ENCODE measurements at places on chromosomes 5 and 9.

GRCh38 chr5:54523534-54523933 is 6.0 kb downstream of the SNX18 start:
- no peak for DNase-seq

DNA sequence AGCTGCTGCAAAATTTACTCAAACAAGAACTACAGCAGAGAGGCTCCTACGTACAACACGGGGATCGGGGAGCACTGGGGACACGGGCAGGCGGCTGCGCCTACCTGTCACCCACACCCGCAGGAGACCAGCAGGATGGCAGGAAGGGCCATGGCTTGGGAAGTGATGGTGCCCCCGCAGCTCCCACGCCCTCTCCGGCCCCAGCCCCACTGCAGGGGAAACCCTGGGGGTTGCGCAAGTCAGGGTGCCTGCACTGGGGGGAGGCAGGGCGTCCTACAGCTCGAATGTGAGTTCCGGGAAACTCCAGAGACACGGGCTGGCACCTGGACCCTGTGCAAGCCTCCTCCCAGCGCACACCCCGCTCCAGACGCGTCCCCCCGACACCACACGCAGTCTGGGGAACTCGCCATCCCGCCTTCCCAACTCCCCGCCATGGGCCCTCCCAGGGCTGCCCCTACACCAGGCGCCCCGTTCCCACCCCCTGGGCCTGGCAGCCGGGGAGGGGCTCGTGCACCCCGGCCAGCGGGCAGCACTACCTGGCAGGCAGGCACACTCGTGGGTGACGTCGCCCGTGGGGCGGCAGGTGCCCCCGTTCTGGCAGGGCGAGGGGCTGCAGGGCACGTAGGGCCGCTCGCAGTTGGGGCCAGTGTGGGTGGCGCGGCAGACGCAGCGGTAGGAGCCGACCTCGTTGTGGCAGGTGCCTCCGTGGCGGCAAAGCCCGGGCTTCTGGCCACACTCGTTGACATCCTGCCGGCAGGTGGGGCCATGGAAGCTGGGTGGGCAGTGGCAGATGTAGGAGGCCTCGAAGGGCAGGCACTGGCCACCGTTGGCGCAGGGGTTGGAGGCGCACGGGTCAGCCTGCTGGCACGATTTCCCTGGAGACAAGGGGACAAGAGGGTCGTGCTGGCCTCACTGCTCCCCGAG is 23.3 kb downstream of the NOTCH1 start:
- DNase-seq: no peak

DNA sequence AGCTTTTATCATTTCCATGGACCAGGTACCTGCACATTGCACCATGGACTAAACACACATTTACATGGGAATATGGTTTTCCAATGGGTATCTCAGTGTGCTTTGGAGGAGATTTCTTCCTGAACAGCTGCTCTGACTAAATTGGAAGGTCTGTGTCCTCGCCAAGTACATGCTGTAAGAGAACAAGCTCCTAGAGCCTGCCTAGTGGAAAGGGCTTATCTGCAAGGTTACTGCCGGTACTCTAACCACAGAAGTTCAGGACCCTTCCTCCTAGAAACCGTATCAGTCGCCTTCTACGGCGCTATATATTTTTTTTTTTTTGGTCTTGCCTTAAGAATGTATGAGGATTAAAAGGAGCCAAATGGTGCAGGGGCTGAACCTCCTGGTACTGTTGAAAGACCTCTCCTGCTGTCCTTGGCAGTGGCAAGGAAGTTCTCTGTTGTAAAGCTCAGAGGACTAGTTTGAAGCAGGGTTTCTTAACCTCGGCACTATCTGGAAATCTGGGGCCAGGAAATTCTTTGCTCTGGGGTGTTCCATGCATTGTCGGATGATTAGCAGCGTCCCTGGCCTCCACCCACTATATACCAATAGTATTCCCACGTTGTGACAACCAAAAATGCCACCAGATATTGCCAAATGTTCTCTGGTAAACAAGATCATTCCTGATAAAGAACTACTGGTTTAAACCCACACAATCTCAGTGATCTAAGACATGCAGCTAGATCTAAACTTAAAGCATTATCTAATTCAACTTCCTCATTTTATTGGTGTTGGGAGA is 107.4 kb downstream of the FBXO38 start:
- DNase-seq: no peak

DNA sequence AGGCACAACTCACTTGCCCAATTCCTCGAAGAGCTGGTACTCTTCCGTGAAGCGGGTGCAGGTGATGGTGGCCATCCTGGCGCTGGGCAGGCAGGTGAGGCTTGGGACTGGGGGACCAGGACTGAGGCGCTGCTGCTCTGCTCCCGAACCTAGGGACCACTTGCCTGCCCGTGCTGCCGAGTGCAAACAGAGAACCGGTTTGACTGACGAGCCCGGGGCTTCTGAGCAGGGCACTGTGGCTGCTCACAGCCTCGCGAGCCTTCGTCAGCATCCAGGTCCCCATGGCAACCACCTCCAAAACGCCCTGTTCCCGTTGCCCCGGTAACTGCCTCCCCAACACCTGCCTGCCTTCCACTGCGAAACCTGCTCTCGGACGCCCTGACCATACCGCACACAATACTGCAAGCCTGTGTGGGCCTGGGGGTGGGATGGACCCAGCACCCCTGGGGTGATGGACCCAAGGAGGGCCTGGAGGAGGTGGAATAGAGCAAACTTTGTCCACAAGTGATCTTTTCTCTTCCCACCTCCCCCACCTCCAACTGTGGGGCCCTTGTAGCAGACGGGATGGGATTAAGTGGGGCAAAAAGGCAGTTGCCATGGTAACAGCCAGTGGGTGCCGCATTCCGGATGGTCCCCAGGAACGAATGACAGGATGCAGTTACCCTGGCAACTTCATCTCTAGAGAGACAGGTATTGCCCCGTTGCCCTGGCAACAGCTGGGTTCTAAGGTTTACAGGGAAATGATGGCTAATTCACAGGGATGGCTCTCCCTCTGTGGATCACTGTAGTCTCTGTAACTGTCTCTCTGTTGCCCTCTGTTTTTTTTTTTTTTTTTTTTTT is at the start of gene CAMK2A:
Gene CAMK2A, minus strand, starts transcription at position 223 of the 840 bp plus-strand sequence. Its CDS starts 148 bp downstream, at position 75.
- DNase-seq: no peak

Measured in Panc1 (cell line).